ENCODE measurements at places on chromosomes 7 and 10. TPM values are rescaled to one million over a fixed set of nuclear protein-coding genes. Genes with fewer than 3 reads are reported as not detected.

DNA sequence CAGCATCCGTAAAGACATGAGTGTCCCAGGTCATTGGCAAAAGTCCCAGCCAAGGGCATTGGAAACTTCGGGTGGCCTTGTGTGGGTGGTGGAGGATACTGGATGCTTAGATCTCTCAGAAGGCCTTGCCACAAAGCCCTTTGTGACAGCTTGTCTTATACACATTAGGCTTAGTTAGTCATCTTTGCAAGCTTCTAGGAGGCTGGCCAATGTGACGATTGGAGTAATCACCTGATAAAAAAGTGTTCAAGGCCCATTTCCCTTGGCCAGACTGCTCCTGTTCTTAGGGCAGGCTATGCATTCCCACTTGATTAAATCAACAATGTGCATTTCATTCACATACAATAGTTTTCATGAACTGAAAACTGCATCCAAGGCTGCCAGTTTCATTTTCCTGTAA is 26.9 kb downstream of the NPS start:
- DNase-seq, result no peak

DNA sequence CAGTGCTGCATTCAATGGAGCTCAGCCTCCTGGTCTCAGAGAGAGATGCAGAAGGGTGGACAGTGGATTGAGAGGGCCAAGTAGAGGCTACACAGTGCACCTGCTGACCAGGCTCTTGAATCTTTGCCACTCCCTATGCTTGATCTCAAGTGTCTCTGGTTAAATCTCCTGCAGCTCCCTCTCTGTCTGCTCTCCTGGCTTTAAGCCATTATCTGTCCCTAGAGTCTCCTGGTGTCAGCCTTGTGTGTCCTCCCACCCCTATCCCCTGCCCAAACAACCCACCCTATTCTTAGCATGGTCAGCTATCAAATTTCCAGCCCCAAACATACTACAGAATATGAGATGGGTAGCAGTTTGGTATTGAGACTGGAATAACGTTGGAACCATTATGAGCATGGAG is 479.3 kb upstream of the CELF2 start:
- no peak for DNase-seq

- DNase-seq, result no peak
Observed at GRCh38 chr10:6052247-6053221, 9.6 kb downstream of the IL2RA start.

- DNase-seq, result no peak
Observed at GRCh38 chr10:13195016-13195415, 33.7 kb downstream of the MCM10 start.

DNA sequence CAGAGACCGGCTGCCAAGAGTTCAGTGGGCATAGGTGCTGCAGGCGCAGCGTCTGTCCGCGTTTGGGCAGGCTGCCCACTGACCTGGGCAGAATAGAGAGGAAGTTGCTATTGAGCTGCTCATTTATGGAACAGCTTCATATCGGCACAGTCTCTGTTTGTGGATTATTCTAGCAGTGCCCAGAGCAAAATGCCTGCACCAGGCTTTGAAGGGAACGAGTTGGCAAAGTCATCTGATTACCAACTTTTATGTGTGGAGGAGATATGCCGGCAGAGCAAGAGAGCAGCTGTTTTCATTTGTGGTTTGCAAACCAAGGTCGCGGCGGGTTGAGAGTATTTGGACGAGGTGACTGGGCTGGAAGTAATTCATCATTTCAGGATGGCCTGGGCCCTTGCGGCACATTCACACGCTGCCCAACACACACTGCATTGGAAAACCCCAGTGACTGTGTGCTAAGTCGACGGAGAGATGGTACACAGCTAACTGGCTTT is 228.5 kb downstream of the TCERG1L start:
- no peak for DNase-seq

DNA sequence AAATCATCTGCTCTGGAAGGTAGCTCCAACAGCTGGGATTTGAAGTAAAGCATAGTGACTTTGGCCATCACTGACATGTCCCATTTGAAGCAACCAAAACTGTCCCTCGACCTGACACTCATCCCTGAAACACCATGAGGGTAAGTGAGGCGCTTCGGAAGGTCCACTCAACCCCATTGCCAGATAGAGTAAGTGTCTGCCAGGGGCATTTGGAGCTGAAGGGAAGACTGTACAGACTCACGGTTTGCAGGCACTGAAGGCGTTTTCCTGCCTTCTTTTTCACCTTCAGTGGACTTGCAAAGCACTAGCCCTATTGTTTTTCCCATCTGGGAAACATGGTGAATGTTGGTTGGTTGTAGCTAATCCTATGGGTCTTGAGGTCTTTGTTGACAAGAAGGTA is 57.6 kb downstream of the IKZF1 start:
- no peak for DNase-seq

DNA sequence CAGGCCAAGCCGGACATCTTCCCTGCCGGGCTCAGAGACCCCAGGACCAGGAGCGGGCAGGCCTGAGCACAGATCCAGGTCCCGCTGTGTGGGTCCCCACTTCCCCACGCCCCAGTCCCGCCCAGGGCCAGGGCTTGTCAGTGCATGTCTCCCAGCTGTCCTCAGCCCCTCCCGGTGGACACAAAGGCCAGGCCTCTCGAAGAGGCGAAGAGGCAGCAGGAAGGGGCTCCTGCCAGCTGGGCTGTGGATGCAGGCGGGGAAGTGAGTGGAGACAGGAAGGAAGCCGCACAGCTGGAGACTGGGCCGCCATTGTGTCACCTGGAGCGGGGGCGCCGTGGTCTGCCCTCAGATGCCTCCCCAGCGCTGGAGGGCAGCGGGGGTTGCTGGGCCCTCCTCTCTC is 4.8 kb downstream of the GRIFIN start:
- no peak for DNase-seq

Gene IGFBP3
- 1,323 TPM for total RNA-seq

DNA sequence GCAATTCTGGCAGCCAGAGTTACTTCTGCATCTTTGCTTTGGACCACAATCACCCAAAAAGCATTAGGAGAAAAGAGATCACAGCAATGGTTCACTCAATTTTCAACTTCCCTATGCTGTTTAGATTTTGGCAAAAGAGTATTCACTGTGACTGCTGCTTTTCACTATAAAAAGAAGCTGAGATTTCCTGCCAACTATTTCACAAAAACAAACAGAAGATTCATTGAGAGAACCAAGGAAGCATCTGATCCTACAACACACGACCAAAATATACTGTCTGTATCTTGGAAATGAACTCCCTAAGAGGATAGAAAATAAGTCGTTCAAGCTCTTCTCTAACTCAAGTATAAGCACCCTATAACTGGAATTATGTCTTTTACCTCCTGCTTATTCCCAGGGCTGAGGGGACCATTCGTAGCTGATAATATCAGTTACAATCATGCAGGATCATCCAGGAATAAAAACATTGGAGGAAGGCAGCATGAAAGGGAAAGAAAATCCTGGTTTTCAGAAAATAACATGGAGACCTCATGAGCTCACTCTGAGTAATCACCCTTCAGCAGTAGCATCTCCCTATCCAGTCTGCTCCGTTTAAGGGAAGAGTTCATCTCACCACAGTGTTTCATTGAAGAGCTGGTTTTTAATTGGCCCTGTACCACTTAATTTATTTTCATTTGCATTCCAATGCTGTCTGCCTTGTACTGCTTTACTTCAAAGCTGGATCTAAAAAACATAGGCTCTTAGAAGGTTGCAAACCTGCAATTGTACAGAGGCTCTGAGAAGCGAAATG is 256.2 kb downstream of the PAXIP1 start:
- no peak for DNase-seq

Gene MRLN
- total RNA-seq, result not detected

Gene LIPJ
- 0.27 TPM for total RNA-seq

Gene SAP25
- 1.1 TPM for total RNA-seq

GRCh38 chr10:67087135-67087425 is 161.2 kb downstream of the LRRTM3 start:
- DNase-seq, result no peak

Gene NUB1
- 53.4 TPM for total RNA-seq

DNA sequence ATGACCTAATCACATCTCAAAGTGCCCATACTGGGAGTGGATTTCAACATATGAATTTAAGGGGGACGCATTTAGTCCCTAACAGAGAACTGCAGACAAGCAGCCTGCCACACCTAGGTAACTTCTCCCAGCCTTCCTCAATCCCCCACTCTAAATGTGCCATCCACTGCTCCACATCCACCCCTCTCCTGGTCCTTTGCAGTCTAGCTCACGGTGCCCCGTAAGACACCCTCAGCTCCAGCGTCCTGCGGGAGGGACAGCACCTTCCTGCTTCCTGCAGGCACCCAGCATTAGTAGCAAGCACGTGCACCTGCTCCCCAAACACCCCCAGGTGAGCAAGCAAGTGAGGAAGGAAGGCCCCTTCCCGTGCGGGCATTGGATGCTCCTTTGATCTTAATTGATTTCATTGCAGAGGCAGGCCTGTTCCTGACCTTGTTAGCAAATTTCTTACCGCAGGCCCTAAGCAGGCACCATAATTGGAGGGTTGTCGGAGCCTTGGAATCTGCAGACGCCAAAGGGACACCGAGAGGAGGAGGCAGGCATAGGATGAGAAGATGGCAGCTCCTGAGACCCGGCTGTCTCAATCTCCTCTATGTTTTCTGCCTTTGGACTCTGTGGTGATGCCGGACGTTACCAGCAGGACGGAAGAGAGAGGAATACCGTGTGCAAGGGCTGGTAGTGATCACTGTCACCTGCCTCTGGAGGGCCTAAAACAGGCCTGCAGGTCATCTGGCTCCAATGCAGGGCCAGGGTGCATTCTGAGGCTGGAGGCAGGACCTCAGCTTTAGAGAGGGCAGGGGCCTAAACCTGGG is 75.8 kb upstream of the CHST15 start:
- DNase-seq, result no peak

DNA sequence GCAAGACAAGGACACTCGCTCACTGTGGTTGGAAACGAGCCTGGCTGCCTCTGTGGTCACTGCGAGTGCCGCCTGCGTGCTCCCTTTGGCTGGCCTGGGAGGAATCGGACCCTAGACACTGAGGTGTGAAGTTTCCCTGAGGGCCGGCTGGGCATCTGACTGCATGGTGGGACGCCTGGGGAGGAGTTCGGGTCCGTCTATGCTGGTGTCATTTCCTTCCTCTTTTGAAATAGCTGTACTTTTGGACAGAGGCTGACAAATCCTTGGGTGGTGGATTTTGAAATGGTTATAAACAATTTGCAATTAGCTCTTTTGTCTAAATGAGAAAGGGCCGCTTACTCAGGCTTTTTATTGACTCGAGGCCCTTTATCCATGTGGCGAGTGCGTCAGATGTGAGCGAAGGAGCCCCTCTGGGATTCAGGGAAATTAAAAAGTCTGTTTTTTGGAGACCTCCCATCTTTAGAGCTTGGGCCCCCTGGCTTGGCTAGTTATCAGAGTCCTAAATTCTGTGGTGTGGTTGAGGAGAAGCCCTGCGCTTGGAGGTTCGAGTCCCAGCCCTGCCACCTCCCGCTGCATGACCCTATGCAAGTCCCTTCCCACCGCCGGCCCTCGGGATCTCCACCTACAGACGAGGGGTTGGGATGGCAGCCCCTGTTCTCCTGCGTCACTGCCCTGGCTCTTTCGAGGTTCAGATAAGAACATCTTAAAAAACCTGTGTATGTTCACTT is 147.1 kb downstream of the RGS10 start:
- DNase-seq, result no peak

- DNase-seq, result no peak
Observed at GRCh38 chr10:88165849-88166271, 302.4 kb downstream of the PTEN start.

DNA sequence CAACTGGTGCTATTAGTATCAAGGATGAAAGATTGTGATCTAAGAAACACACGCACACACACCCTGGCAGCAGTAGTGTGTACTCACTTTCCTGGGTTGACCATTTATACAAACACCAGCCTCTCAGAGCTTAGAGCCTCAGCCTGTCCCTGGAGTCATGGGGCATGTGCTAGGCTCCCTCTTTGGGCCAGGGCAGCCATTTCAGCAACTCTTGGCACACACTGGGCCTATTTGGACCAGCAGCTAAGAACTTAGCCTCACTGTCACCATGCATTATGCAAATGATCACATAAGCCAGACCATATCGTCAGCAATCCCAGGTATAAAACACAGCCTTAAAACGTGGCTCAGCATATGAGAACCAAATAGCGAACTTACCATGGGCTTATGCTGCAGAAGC is 51.3 kb downstream of the GLI3 start:
- no peak for DNase-seq

DNA sequence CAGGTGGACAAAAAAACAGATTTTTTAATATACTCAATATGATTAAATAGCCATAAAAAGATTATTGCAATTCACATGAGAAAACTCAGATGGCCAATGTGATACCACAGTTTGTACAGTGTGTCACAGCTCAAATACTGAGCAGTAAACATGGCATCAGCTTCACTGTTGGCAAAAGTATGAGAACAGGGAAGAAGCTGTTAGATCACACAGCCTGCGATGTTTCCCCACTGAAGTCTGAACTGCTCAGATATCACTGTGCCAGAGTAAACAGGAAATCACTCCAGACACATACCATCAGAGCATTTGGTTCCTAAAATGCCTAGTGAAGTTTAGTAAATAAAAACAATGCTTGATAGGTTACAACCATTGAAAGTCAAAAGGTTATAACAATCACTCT is 347.8 kb downstream of the ETV1 start:
- DNase-seq, result no peak

Gene SPACDR
- total RNA-seq, result not detected

GRCh38 chr10:106401161-106401560 is 763.3 kb downstream of the SORCS1 start:
- no peak for DNase-seq

Gene SEMA3D
- 18.5 TPM for total RNA-seq

Gene GPR15LG
- not detected for total RNA-seq

DNA sequence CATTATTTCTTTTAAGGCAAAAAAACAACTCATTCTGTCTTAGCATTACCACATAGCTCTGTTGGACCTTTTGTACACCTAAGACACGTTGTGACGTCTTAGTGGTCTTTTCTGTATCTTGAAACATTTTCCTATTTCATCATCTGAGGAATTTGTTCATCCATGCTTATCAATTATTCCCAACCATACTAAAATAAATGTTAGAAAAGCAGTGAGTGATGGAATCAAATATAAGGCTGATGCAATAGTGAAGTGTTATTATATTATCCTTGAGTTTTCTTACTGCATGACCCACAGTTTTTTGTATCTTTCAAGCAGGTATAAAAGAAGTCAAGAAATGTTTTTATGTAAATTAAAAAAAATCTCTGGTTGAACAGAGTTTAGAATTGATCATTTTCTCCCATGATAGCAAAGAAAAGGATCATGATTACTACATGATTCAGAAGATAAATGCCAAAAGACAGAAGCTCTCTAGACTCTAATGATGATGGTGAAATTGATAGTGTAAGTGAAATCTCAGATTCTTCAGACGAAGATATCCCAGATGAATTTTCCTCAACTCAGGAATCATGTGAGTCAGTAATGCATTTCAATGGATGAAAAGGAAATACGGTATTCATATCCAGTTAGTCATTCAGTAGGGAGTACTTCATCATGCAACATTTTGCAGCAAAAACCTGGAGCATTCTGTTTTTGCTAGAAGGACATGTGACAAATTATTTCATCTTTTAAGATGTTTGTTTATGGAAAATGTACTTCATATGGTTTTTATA is 51.4 kb downstream of the CELF2 start:
- DNase-seq, result no peak

Gene KCNIP2
- 1.1 TPM for total RNA-seq
